ENCODE measurements at places on chromosomes 5 and 9.

- DNase-seq: no peak
These were observed 16.9 kb downstream of the TEK start for GRCh38 chr9:27125936-27126335.

- no peak for DNase-seq
These were observed at the start of gene GRIA1 for GRCh38 chr5:153490118-153491037. GRIA1 (plus strand) TSS chr5:153490670.

GRCh38 chr9:94932652-94933510 is 206.4 kb downstream of the AOPEP start:
- no peak for DNase-seq

GRCh38 chr5:11319836-11320580 is 559.0 kb upstream of the DAP start:
- no peak for DNase-seq

DNA sequence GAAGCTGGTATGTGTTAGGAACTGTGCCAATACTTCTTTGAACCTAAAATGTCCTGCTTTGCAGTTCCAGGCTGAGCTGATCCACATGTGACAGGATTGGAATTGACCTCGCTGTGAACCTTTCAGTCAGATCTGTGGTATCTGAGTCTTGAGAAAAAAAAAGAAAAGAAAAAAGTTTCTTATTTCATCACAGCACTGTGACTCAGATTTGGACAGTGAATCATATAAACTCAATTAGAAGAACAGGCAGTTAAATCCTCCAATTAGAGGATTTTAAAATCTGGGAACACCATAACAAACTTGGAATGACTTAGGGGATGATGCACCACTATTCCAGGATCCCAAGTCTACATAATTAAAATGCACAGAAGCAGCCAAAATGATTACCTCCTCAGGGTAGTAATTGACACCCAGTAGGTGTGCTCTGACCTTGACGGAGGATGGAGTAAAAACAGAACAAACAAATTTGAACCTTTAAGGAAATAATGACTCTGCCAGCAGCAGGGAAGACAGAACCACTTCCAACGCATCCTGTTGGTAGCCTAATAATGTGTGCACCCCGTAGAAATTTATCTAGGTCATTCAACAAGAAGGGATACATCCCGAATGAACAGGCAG is 57.8 kb upstream of the RAI14 start:
- DNase-seq: no peak

GRCh38 chr9:1007312-1007711 is 30.9 kb downstream of the DMRT3 start:
- no peak for DNase-seq

GRCh38 chr9:103798620-103799019 is 295.5 kb upstream of the SMC2 start:
- DNase-seq: no peak

DNA sequence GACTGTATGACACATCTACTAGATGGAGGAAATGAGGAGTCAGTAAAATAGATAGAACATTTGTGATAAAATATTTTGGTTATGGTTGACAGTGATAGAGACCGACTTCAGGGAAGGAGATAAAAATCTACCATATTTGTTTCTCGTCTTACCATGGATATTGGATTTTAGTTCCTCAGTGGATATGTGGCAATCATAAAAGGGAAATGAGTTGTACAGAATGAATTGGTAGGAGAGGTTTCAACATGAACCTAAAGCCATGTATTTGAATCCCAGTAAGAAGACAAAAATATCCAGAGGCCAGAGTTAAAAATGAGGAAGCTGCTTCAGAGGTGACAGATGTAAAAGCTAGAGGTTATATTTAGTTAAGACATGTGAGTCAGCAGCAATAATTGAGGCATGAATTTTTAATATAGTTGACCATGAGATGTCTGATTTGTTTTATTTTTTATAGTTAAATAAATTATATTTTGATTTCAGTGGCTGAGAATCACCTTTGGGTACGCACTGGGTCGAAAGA is 480.4 kb upstream of the TUSC1 start:
- no peak for DNase-seq

DNA sequence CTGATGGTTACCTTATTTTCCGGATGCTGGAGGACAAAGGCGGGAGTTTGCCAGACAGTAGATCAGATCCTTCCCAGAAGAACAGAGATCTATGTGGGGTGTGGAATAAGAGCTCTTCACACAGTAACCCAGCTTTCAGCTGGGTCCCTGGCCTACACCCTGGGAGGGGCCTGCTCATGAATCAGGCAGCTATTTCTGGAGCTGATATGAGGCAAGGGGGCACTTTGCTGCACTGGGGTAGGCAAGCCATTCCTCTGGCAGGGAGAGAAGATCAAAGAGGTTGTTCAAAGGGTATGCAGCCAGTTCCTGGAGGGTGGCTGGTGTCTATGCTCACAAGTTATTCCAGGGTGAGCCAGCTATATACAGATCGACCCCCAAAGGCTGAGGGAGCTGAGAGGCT is 48.6 kb downstream of the CYSTM1 start:
- DNase-seq: no peak
